Heart right ventricle (tissue), 16 donors: ENCODE measurements at places on chromosomes 12 and 14. TPM values are rescaled to one million over a fixed set of nuclear protein-coding genes. Genes with fewer than 3 reads are reported as not detected.

DNA sequence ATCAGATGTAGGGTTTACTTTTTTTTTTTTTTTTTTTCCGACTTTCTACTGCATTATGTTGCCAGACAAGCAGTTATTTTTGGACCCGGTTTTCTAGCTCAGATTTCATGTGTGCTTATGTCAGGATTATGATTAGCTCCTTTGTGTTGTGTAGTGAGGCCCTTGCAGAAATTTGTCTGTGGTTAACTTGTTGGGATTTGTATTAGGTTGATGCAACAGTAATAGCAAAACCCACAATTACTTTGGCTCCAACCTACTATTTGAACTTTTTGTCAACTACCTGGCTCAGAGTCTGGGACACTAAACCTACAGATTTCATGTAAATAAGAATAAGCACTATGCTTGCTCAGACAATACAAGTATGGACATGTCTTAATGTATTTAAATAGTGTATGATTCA lies 44.1 kb upstream of the KCNJ8 start:
- peaks cover 11% of the 10 kb centered on the region for H3K4me1 ChIP-seq
- no peak for DNase-seq
- H3K27me3 ChIP-seq = no peaks in the 10 kb centered on the region
- H3K4me3 ChIP-seq = no peak overlapping the region
- H3K36me3 ChIP-seq = peaks cover 14% of the 10 kb centered on the region
- no peak overlapping the region for H3K27ac ChIP-seq

The IGF1 gene
- total RNA-seq = 19.9 TPM

- DNase-seq = no peak
- H3K27me3 ChIP-seq = peaks cover 32% of the 10 kb centered on the region
- peaks cover 4% of the 10 kb centered on the region for H3K4me1 ChIP-seq
Measured at GRCh38 chr14:104296388-104297312, 158.3 kb downstream of the KIF26A start.

The ANKS1B gene
- 1.7 TPM for total RNA-seq

DNA sequence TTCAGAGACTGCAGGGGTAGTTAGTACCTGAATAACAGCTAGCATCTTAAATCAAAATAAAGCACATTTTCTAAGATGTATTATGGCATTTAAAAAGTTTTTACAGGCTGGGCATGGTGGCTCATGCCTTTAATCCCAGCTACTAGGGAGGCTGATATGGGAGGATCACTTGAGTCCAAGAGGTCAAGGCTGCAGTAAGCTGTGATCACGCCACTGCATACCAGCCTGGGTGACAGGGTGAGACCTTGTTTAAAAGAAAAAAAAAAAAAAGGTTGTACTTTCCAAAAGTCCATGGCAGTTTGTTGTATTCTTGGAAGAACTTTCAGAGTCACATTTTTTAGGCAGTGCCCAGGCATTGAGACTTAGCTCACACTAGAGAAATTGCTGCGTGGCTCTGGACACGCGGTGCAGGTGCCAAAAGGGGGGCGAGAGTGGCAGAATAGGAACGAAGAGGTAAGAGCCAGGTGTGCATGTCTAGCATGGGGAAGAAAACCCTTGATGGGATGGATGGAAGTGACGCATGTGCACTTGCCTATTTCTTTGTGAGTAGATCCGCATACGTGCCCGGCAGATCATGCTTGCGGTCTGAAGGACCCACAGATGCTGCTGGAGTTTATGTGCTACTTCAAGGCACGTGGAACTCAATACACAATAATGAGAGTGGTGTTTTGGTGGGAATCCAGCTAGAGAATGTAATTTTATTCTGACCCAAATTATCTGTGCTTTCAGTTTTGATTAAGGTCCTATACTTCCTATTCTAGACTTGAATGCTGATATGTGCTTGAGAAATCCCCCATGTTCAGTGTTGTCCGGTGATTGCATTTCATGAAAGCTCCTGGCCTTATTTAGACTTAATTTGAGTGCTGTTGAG lies 11.9 kb downstream of the ANKRD13A start:
- no peaks in the 10 kb centered on the region for H3K27me3 ChIP-seq
- no peak overlapping the region for H3K4me3 ChIP-seq
- no peak overlapping the region for H3K27ac ChIP-seq
- no peaks in the 10 kb centered on the region for H3K4me1 ChIP-seq
- peaks cover 39% of the 10 kb centered on the region for H3K36me3 ChIP-seq

DNA sequence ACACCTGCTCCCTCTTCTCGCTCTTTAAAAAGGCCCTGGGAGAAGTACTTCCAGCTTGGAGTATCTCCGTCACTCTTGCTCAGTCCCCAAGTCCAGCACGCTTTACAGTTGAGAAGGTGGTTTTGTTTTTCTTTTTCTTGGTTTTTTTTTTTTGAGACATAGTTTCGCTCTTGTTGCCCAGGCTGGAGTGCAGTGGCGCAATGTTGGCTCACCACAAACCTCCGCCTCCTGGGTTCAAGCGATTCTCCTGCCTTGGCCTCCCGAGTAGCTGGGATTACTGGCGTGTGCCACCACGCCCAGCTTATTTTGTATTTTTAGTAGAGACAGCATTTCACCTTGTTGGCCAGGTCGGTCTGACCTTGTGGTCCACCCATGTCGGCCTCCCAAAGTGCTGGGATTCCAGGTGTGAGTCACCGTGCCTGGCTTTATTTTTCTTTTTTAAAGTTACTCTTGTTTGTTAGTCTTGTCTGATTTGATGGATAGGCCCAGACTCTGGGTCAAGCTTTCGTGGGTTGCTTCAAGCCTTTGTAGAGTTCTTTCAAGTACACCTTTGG lies 1.9 kb downstream of the TDRD9 start:
- no peak for DNase-seq
- no peaks in the 10 kb centered on the region for H3K36me3 ChIP-seq
- no peak overlapping the region for H3K27ac ChIP-seq
- H3K27me3 ChIP-seq = no peaks in the 10 kb centered on the region
- no peaks in the 10 kb centered on the region for H3K4me1 ChIP-seq

DNA sequence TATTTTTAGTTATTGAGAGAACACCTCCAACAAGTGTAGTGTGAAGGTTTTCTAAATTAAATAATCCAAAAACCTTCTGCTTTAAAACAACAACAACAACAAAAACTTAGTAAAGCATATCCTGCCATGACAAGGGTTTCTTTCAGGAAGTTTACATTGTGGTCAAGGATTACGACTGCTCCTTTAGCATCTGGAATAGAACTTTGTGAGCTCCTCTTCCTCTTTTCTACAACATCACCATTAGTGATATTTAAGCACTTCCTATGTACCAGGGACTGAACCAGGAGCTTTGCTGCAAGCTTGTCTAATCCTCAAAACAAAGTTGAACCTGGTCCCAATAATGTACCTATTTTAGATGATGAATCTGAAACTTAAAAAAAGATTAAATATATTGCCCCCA lies 315.4 kb upstream of the KITLG start:
- no peak overlapping the region for H3K4me3 ChIP-seq
- no peaks in the 10 kb centered on the region for H3K36me3 ChIP-seq
- no peaks in the 10 kb centered on the region for H3K4me1 ChIP-seq
- H3K27me3 ChIP-seq = no peaks in the 10 kb centered on the region
- no peak for DNase-seq

The OLR1 gene
- total RNA-seq = 0.70 TPM

DNA sequence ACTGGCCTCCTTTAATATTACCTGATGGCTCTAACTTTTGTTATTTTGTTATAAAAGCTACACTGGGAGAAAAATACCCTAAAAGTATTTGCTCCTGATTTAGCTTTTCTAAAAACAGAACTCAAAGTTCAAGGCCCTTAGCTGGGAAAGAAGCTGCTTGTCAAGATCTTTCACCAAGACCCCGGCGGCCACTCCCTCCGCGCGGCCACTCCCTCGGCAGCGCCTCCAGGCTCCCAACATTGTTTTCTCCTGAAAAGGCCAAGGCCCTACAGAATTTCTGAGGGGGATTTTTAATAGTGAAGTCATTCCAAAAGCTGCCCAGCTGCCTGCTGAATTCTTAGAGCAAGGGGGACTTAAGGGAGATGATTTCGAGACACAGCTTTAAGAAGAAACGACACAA lies 96.4 kb downstream of the NTN4 start:
- no peaks in the 10 kb centered on the region for H3K36me3 ChIP-seq
- H3K27me3 ChIP-seq = no peaks in the 10 kb centered on the region
- H3K4me1 ChIP-seq = peaks cover 7% of the 10 kb centered on the region
- no peak overlapping the region for H3K4me3 ChIP-seq
- peak; percentile 56 for DNase-seq

DNA sequence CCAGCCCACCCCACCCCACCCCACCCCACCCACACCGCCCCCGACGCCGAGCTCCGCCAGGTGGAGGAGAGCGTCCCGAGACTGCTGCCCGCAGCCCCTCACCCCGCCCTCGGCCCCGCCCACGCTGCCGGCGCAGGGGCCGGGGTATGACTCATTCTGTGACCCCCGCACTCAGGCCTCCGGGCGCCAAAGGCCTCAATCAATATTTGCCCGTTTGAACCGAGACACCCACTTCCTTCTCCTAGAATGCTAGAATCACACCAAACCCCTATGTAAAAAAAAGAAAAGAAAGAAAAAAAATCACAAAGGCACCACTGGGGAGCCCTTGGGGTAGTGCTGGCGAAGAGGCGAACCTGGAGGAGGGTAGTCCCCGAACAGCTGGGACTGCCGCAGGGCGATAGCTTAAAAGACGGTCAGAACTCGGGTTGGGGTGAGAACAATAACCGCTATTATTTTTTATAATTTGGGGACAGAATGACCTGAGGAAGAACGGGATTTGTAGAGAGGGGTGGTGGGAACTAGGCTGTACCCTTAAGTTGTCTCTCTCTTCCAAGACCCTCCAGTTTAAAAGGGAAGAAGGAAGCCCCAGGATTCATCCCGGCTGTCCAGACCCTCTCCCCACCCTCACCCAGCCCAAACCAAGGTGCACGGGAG lies 894 bp downstream of the KRT8 start:
- H3K4me3 ChIP-seq = peak overlapping the region; percentile 55
- peak overlapping the region; percentile 56 for H3K27ac ChIP-seq
- H3K27me3 ChIP-seq = no peaks in the 10 kb centered on the region
- H3K4me1 ChIP-seq = no peaks in the 10 kb centered on the region
- DNase-seq = peak; percentile 56
- no peaks in the 10 kb centered on the region for H3K36me3 ChIP-seq

The NPFF gene
- not detected for total RNA-seq

The CHD8 gene
- 41.1 TPM for total RNA-seq

- no peaks in the 10 kb centered on the region for H3K36me3 ChIP-seq
- DNase-seq = no peak
- no peak overlapping the region for H3K4me3 ChIP-seq
- H3K4me1 ChIP-seq = no peaks in the 10 kb centered on the region
- H3K27me3 ChIP-seq = peaks cover 12% of the 10 kb centered on the region
Measured at GRCh38 chr12:52676163-52676562, 4.0 kb downstream of the KRT1 start.

DNA sequence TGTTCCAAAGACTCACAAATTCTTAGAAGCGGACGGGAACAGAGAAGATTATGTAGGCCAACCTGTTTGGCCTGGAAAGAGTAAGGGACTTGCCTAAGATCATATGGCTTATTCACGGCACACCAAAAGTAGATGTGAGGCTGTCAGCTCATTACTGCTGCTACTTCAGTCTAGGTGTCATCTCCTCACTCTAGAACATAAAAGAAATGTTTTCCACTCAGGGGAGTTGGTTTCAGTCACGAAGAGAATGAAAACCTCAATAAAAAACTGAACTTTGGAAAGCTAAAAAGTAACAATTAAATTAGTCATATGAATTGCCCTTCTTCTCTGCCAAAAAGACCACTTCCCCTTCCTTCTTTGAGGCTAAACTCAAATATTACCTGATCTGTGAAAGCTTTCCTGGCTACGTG lies 658 bp upstream of the CEP128 start:
- H3K36me3 ChIP-seq = no peaks in the 10 kb centered on the region
- H3K27ac ChIP-seq = no peak overlapping the region
- peak overlapping the region; percentile 87 for H3K4me3 ChIP-seq
- no peak for DNase-seq
- peaks cover 4% of the 10 kb centered on the region for H3K4me1 ChIP-seq

DNA sequence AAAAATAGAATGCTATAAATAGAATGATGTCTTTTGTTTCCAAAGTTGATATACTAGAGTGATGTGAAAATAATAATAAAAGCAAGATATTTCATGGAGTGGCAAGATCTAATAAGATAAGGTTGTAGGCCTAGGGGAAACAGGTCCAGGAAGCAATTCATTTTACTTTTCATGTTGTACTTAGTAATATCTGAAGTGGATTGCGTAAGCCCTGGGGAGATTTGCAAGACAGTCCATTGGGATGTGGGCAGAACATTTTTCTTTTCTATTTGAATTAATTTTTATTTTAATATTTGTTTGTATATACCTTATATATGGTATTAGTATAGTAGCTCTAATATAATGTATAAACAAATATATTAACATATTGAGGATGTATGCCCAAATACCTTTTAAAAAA lies 7.5 kb downstream of the NUBPL start:
- H3K27ac ChIP-seq = no peak overlapping the region
- H3K4me3 ChIP-seq = no peak overlapping the region
- no peak for DNase-seq

GRCh38 chr14:34251662-34252061 lies 210.4 kb downstream of the SPTSSA start:
- no peak for DNase-seq
- peak overlapping the region; percentile 65 for H3K27ac ChIP-seq
- no peaks in the 10 kb centered on the region for H3K27me3 ChIP-seq
- no peaks in the 10 kb centered on the region for H3K36me3 ChIP-seq
- H3K4me1 ChIP-seq = peaks cover 23% of the 10 kb centered on the region

- no peaks in the 10 kb centered on the region for H3K4me1 ChIP-seq
- no peak for DNase-seq
- H3K27ac ChIP-seq = no peak overlapping the region
- H3K36me3 ChIP-seq = no peaks in the 10 kb centered on the region
Measured at GRCh38 chr14:64556526-64556925, 6.8 kb downstream of the PPP1R36 start.

The ETFBKMT gene
- total RNA-seq = 6.4 TPM

The PLXNC1 gene
- total RNA-seq = 3.8 TPM

The ACOT6 gene
- total RNA-seq = not detected

The KDM2B gene
- 12.0 TPM for total RNA-seq

The SDSL gene
- 12.6 TPM for total RNA-seq

The TAS2R31 gene
- total RNA-seq = 0.38 TPM
